ENCODE measurements at places on chromosomes 3 and 15.

- DNase-seq: no peak
These were observed 187.3 kb upstream of the TSC22D2 start for GRCh38 chr3:150220799-150221198.

- no peak for DNase-seq
These were observed 45.7 kb upstream of the STT3B start for GRCh38 chr3:31486865-31487533.

DNA sequence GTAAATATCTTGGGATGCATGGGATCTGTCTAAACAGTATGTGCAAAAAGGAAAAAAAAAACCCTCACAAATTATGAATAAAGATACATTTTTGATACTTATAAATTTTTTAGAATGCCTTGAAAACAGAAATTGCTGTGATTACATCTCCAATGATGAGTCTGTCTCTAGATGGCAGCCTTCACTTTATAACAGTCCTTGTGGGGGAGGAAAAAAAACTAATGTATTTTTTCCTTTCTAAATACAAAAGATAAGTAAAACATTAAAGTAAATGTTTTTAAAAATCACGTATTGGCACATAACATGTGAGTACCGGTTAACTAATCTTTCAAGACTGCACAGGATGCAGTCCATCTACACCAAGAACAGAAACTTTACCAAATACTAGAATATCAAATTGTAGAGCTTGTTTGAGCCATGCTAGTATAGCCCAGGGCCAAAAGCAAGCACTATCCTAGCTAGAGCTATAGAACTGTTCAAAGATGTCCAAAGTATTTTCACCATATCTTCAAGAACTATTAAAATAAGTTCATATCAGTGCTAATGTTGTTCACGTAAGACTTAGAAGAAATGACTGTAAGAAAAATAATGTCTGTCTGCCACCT lies 206.4 kb downstream of the STAG1 start:
- no peak for DNase-seq

GRCh38 chr3:97161169-97161568 lies 346.8 kb downstream of the EPHA6 start:
- DNase-seq: no peak

GRCh38 chr15:47266566-47266965 lies 450.7 kb upstream of the SEMA6D start:
- no peak for DNase-seq

DNA sequence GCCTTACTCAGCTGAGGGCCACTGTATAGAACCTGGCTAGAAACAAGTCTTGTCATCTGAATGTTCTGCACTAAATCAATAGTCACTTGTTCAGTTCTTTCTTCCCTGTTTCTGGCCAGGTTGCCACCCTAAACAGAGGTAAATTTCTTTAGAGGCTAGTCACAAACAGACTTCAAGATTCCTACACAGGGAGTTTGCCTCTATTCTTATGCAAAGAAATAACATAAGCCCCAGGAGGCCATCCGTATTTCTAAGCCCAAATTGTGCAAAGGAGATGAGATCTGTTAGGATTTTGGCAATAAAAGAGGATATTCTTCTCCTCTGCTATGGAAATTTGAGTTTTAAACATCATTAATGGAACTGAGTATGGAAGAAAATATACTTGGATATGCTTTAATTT lies 4.9 kb downstream of the ZIC4 start:
- DNase-seq: no peak

GRCh38 chr3:196949285-196949619 lies 6.9 kb upstream of the NCBP2 start:
- DNase-seq: no peak

DNA sequence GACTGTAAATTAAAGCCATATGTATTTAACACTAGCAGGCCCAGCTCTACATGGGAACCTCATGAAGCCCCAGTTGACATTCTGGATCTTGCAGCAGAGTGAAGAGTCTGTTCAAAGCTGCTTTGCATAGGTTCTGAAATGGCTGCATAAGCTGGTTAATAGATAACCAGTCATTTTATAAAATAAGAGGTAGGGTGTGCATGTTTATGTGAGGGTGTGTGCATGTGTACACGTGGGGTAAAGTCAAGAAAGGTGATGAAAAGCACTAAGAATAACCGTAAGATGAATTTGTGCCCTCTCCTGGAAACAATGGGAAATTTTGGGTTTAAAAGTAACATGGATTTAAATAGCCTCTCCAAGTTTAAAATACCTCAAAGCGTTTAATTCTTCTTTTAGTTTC lies 33.0 kb downstream of the PAQR9 start:
- DNase-seq: no peak

DNA sequence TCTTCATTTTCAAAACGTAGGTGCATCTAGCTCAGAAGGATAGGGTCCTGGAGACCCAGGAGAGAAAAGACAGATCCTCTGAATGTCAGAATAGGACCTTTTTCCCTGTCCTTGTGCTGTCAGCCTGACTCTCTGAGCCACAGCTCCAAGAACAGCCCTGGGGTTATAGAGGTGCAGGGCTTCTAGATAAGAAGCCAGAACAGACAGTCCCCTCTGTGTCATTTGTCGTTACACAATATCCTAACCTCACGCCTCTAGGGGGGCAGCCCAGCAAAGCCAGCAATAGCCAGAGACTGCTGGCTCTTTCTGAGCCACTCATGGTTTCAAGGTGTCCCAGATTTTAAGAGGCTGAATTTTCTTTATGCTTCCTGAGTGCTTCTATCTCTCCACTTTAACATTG lies 153.2 kb upstream of the THBS1 start:
- DNase-seq: no peak

DNA sequence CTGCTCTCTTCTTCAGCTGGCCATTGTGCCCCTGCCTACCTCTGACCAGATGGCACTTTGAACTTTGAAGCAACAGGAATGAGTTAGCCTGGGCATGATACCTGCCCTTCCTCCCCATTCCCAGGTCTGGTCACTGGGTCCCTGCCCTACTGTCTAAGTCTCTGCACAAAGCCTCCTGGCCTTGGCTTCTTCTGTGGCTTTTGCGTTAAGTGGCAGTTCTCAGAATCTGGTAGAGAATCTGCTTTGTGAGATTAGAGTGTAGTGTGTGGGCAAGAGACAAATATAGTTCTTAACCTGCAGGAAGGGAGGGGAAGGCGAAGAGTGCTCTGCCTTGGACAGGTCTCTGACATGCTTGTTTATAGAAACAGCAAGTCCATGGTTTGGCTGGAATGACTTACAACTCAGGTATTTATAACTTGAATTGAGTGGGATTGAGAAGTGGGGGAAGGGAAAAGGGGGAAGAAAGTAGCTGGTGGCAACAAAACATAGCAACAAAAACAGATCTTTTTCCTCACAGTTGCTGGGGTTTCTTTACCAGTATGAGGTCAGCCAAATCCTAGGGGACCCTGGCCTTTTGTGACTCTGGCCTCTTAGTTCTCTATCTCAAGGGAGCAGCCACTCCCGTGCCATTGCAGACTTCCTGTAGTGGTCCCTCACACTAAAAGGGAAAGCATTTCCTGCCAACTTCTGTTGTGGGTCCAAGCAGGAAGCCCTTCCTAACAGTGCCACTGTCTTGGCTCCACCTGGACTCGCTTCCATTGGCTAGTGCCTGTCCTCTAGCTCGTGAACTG lies 16.7 kb downstream of the MAPKBP1 start:
- DNase-seq: no peak

- DNase-seq: no peak
These were observed 9.7 kb upstream of the LARP6 start for GRCh38 chr15:70863450-70864218.

- DNase-seq: no peak
These were observed 46.9 kb downstream of the MLH1 start for GRCh38 chr3:37040231-37040630.

- no peak for DNase-seq
These were observed 4.3 kb downstream of the FYCO1 start for GRCh38 chr3:45991341-45991740.

GRCh38 chr3:128293930-128294329 lies 140.6 kb downstream of the EEFSEC start:
- no peak for DNase-seq
